Colonic mucosa (tissue), 4 donors: ENCODE measurements at places on chromosomes 6 and 20. TPM values are rescaled to one million over a fixed set of nuclear protein-coding genes. Genes with fewer than 3 reads are reported as not detected.

The ADGRB3 gene
- total RNA-seq = 0.98 TPM

The SMOC2 gene
- total RNA-seq = 29.6 TPM

The SNAP91 gene
- 0.45 TPM for total RNA-seq

DNA sequence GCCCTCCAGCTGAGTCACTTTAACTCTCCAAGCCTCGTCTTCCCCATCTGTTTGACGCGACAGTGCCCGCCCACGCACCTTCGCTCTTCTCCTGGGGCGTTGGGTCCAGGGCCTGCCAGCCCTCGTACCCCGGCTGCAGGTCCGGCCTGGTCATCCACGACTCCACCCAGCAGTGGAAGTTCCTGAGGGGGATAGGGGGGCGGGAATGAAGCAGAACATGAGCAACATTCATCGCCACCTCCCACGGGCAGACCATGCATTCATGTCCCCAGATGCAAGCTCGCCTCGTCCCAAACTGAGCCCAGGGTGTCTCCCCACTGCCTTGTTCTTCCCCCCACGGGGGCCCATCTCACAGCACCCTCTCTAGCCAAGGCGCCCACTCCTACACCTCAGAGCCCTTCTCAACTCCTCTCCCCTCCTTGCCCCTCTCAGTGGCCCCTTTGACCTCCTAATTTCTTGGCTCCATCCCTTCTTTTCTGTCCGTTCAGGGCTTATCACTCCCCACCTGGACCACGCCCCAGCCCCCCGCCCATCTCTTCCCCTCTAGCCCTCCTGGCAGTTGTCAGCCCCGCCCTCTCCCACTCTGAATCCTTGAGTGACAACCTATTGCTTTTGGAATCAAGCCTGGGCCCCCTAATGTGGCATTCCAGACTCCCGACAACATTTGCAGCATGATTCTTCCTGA lies 23.7 kb downstream of the TGM2 start:
- H3K4me3 ChIP-seq = no peak overlapping the region
- H3K36me3 ChIP-seq = no peaks in the 10 kb centered on the region
- no peak overlapping the region for H3K27ac ChIP-seq
- H3K4me1 ChIP-seq = peaks cover 14% of the 10 kb centered on the region
- H3K27me3 ChIP-seq = no peaks in the 10 kb centered on the region

DNA sequence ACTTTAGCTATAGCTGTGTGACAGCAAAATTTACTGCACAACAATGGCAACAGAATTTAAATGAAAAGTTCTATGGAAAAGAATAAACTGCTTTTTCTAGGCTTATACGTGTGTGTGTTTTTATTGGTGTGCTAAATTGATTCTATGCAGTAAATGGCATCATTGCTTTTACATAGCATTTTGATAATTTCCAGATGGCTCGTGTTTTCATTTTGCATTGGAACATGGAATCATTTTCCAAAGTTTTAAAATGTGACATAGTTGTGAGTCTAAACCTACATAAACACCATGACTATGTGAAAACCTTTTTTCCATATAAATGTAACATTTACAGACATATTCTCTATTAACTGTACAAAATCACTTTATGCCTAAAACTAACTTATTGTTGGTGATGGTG lies 127.8 kb downstream of the SIM1 start:
- H3K27me3 ChIP-seq = no peaks in the 10 kb centered on the region
- no peak for DNase-seq
- H3K36me3 ChIP-seq = no peaks in the 10 kb centered on the region

DNA sequence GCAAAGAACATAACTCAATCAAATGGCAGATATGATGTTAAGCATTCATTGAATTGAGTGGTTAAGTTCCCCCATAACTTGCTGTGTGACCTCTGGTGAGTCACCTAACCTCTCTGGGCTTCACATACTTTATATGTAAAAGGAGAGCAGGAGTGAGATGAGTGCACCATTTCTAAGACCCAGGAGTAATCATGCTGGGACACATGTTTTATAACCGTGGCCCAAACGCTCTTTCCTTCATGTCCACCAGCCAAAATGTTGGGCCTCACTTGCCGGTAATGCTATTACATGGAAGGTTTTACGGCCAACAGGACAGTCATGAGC lies 40.3 kb upstream of the CCDC167 start:
- no peak overlapping the region for H3K27ac ChIP-seq
- H3K4me1 ChIP-seq = no peaks in the 10 kb centered on the region
- no peak overlapping the region for H3K4me3 ChIP-seq
